ENCODE measurements at places on chromosomes 7 and 10.

- DNase-seq = no peak
These were observed 24.9 kb downstream of the RPS24 start for GRCh38 chr10:78058562-78058961.

DNA sequence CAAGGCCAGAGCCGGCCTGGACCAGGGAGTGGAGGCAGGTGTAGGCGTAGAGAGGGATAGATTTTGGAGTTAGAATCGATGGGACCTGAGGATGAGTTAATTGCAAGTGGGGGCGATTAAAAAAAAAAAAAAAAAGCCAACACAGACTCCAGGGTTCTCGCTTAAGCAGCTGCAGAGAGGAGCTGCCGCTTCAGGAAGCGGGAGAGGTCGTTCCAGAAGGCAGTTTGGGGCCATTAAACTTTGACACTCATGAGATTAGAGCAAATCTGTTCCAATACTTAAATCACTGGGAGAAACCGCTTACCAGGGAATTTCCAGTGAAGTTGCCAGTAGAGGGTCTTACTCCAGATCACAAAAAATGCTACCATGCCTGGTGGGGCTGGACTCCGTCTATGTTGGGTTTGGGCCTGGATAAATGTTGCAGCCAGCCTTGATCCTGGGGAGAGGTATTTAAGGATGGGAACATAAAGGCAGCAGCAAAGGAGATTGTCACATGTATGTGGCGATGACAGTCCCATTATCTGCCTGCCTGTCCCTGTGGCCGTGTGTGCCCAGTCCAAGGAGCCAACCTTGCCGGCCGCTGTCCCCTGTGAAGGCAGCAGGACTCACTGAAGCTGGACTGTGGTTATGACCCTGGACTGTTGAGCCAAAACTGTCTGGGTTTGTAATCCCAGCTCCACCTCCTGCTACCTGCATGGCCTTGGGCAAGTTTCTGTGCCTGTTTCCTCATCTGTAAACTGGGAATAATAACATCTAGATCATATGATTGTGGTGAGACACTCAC, 23.9 kb upstream of the GRID1 start:
- no peak for DNase-seq

DNA sequence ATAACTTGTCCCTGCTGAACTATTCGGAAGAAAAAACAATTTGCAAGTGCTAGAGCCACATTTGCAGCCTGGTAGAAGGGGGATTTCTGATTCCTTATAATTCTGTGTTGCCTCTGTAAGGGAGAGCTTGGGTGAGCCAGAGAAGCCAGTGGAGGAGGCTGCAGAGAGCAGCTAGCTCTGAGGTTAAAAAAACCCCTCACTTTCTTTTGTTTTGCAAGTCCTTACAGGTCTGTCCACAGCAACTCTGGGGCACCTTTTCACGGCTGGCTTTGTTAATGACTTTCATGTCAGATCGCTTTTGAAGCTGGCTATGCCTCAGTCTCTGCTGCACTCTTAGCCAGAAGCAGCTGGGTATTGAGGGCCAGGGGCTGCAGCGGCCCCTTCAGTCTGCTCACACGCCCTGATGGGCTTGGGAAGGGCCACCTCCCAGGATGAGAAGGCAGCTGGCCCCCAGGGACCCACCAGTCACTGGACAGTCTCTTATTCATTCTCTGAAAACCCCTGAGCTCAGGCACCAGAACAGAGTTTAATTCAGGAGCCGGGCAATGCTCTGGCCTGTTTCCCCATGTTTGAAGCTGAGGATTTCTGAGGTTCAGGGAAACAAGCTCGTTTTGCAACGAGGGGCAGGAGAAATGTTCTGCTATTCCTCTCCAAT, 30.9 kb downstream of the TRIM8 start:
- DNase-seq = peak; percentile 53

DNA sequence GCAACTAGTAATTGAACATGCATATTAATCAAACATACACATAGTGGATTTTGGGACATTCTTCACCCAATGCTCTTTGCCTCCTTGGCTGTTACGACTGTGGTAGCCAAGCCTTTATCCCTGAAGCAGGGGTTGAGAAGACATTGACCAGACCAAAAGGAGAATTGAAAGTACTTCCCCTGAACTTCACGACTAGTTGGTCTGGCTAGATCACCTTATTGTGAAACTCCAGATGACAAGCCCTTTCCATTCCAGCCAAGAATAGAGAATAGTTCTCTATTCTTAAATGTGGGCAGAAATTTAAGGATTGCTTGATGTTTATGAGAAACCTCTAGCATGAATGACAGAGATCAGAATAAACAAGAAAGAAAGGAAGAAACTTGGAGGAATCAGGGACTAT, 97.0 kb downstream of the LRMDA start:
- no peak for DNase-seq
